ENCODE measurements at places on chromosomes 5 and 9. TPM values are rescaled to one million over a fixed set of nuclear protein-coding genes. Genes with fewer than 3 reads are reported as not detected.

The TMEM174 gene
- total RNA-seq = not detected

The CAMK2A gene
- total RNA-seq = 0.15 TPM

The STPG3 gene
- not detected for total RNA-seq

The GPRIN1 gene
- 0.81 TPM for total RNA-seq

The GPR151 gene
- 0.10 TPM for total RNA-seq

The INPP5E gene
- 8.6 TPM for total RNA-seq

DNA sequence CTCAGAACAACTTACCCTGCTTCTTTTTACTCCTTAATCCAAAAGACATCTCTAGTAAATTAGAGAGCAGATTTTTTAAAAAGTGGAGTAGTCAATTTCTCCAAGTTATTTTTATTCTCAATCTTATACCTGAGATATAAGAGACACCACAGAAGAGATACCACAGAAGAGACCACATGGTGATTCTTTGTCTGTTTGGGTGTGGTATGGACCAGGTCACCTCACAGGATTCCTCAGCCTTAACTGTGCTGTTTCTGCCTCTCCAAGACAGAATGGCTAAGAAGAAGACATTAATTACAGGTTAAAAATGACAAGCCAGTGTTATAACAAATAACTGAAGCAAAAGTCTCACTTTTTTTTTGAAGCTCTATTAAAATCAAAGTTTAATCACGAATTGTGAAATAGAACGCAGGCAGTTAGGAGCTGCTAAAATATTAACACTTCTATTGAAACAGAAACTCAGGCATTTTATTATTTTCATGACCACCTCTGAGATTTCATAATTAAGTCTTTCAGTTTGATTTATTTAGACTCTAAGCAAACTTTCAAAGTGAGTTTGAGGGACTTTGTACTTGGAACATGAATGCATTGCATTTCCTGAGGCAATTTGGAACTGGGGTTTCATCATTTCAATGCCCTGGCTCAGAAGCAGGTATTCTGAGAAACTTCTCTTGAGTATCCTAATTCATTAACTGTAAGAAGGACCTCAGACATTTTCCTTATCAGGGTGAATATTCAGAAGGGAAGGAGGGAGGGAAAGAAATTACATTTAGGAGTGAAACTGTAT is 280.7 kb downstream of the KCTD16 start:
- no peak overlapping the region for H3K27ac ChIP-seq
- H3K4me3 ChIP-seq = no peak overlapping the region
- DNase-seq = no peak
- no peaks in the 10 kb centered on the region for H3K4me1 ChIP-seq

- no peak for DNase-seq
- H3K27ac ChIP-seq = no peak overlapping the region
- no peaks in the 10 kb centered on the region for H3K4me1 ChIP-seq
- no peaks in the 10 kb centered on the region for H3K36me3 ChIP-seq
These were observed 5.1 kb upstream of the CLINT1 start for GRCh38 chr5:157864067-157864466.

- peak overlapping the region; percentile 51 for H3K4me3 ChIP-seq
- H3K27ac ChIP-seq = peak overlapping the region; percentile 85
- no peaks in the 10 kb centered on the region for H3K4me1 ChIP-seq
These were observed 28.8 kb upstream of the MGAT1 start for GRCh38 chr5:180831139-180832093.

GRCh38 chr9:120161776-120162175 is 418.2 kb downstream of the CDK5RAP2 start:
- no peak overlapping the region for H3K27ac ChIP-seq
- no peaks in the 10 kb centered on the region for H3K4me1 ChIP-seq
- H3K4me3 ChIP-seq = no peak overlapping the region
- no peaks in the 10 kb centered on the region for H3K27me3 ChIP-seq

DNA sequence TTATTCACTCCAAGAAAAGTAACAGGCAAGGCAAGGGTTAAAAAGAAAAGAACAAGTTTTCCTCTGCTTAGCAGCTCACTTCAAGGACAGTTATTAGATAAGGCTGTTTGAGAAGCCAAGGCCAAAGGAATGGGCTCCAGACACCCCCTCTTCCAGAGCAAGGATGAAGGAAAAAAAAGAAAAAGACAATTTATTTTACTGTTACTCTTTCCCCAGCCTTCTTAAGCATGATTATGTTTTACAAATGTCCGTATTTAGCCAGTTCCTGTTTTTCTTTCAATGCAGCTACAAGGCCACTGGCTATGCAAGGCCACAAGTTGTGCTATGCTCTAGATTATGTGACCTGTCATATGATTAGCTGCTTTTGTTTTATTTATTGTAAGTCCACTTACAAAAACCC is 106.5 kb upstream of the SIMC1 start:
- no peak overlapping the region for H3K27ac ChIP-seq
- no peaks in the 10 kb centered on the region for H3K4me1 ChIP-seq
- no peak overlapping the region for H3K4me3 ChIP-seq
- DNase-seq = no peak
- no peaks in the 10 kb centered on the region for H3K27me3 ChIP-seq
- H3K36me3 ChIP-seq = no peaks in the 10 kb centered on the region

DNA sequence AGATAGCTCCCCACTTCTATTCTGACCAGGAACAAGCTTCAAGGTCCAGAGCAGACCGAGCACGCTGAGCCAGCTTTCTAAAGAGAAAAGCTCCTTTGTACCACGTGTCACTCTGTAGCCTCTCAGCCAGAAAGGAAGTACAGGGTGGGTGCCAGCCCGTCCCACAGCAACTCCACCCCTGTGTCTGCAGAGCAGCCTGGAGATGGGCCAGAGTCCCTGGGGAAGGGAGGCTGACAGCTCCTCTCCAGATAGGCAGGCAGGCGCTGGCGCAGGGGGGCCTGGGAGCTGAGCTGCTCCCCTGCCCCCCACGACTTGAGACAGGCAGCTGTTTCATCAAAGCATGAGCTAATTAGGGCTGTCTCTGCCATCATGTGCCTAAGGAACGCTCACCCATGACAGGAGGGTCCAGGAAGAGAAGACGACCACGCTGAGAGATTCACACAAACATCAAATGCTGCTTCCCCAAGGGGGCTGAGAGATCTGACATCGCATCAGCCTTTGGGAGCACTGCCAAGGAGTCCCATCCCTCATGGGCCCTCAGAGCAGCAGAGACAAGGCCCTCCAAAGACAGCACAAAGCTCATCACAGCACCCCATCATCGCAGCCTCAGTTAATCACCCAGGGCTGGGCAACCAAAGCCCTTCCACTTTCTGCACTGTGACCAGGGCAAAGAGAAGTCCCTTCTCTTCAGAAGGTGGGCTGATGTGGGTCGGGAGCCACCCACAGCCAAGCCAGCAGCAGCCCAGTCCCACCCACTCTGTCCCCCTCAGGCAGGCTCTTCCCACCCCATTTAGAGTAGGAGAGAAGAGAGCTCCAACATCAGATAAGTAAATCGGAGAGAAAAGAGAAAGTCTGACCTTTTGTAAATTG is 78.5 kb upstream of the LRRTM2 start:
- no peaks in the 10 kb centered on the region for H3K36me3 ChIP-seq
- no peaks in the 10 kb centered on the region for H3K27me3 ChIP-seq
- peak; percentile 91 for DNase-seq
- H3K27ac ChIP-seq = no peak overlapping the region
- no peaks in the 10 kb centered on the region for H3K4me1 ChIP-seq

- no peaks in the 10 kb centered on the region for H3K36me3 ChIP-seq
- H3K4me1 ChIP-seq = no peaks in the 10 kb centered on the region
- H3K27me3 ChIP-seq = no peaks in the 10 kb centered on the region
- DNase-seq = no peak
These were observed 288.3 kb upstream of the NR4A3 start for GRCh38 chr9:99533421-99533820.

- no peaks in the 10 kb centered on the region for H3K4me1 ChIP-seq
- H3K27ac ChIP-seq = no peak overlapping the region
- DNase-seq = no peak
- no peak overlapping the region for H3K4me3 ChIP-seq
These were observed 2.8 kb upstream of the UBAP1 start for GRCh38 chr9:34176089-34176488.

DNA sequence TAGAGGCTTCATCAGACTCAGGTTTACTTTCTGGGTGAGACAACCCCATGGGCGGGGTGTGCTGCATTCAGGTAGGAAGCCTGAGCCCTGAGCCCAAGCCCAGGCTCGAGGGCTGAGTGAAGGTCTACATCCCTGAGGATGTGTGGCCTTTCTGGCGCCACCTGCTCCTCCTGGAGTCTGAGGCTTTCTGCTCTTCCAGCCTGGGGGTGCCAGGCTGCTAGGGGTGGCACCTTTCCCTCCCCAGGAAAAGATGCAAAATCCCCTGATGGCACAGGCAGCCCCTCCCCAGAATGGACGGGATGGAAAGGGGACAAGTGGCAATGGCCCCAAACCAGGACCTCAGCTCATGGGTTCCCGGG is 44.4 kb upstream of the PRRC2B start:
- no peak overlapping the region for H3K4me3 ChIP-seq
- H3K27ac ChIP-seq = no peak overlapping the region
- no peak for DNase-seq
- H3K4me1 ChIP-seq = no peaks in the 10 kb centered on the region
- no peaks in the 10 kb centered on the region for H3K27me3 ChIP-seq

DNA sequence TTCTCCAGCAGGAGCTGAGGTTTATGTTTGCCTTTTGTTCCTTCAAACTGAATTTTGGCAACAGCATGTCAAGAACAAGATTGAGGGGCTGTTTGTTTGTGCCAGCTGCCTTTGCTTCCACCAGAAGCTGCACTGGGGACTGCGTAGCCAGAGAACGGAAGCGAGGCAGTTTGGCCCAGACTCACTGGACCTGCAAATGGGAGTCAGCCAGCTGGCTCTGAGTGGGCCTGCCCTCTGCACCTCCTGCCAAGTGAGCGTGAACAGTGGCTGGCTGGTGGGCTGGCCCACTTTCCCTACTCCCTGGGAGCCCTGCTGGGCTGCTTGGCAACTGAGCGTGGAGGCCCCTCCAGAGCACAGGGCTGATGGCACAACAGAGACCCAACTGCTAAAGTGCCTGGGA is 111.6 kb downstream of the GALNT10 start:
- no peaks in the 10 kb centered on the region for H3K36me3 ChIP-seq
- no peaks in the 10 kb centered on the region for H3K27me3 ChIP-seq
- H3K4me1 ChIP-seq = no peaks in the 10 kb centered on the region
- H3K4me3 ChIP-seq = no peak overlapping the region
- DNase-seq = peak; percentile 85

- H3K4me3 ChIP-seq = no peak overlapping the region
- no peaks in the 10 kb centered on the region for H3K4me1 ChIP-seq
- no peak for DNase-seq
- no peaks in the 10 kb centered on the region for H3K27me3 ChIP-seq
- H3K27ac ChIP-seq = no peak overlapping the region
These were observed 115.9 kb downstream of the DROSHA start for GRCh38 chr5:31415960-31416359.

DNA sequence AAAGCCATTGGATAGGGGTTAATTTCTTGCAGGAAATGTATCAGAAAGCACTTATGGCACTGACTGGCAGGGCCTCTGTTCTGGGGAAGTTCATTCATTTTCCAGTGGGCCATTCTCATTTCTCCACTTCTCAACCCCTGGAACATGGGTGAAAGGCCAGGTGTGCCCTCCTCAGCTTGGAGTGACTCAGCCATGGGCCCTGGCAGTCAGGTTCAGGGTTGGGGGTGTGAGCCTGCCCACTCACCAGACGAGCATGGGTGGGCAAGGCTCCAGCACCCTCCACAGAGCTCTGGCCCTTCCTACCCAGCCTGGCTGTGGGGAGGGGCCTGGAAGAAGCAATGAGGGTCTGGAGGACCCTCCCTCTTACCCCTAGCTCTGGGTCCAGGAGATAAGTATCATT is 174.4 kb downstream of the HSPA4 start:
- H3K36me3 ChIP-seq = no peaks in the 10 kb centered on the region
- no peak for DNase-seq
- H3K27ac ChIP-seq = no peak overlapping the region
- H3K4me1 ChIP-seq = no peaks in the 10 kb centered on the region

GRCh38 chr5:142317173-142317572 is 7.6 kb downstream of the SPRY4 start:
- peaks cover 5% of the 10 kb centered on the region for H3K36me3 ChIP-seq
- no peaks in the 10 kb centered on the region for H3K27me3 ChIP-seq
- H3K4me1 ChIP-seq = no peaks in the 10 kb centered on the region
- H3K27ac ChIP-seq = peak overlapping the region; percentile 56
- DNase-seq = no peak
- no peak overlapping the region for H3K4me3 ChIP-seq

Measured in aorta (tissue), 5 donors.